Activated CD4-positive, CD25-positive, alpha-beta regulatory T cell (primary cell): ENCODE measurements at places on chromosomes 12 and 14.

DNA sequence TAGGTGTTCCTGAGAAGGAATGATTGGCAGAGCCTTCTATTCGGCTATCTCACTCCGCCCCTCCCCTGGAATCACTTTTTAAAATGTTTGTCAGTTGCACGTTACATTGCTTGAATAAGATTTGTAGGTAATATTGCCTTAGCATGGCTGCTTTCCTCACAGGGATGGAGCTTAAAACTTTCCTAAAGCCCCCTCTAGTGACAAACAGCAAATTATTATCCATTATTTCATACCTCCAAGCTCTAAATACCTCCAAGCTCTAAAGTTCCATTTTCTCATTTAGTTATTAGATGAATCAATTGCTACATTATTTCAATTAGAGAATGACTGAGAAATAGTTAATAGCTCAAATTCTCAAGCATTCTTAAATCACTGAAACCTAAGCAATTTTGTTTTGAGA, 5.1 kb upstream of the SPATA7 start:
- no peak for DNase-seq

DNA sequence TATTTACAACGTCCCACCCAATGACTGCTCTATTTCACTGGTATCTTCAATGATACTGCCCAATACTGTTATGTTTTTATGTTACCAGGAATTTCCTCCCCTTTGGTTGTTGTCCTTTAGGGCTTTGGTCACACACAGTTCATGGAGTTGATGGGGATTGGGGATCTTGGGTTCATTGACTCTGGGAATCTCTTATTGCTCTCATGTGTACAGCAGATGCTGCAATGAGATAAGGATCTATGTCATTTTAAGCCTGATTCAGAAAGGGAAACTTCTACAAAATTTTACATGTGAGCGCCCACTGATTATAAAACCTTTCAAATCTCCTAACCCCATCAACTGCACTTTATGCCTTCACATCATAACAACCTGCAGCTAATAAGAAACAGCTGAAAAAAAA, 67.2 kb downstream of the FAR2 start:
- no peak for DNase-seq

DNA sequence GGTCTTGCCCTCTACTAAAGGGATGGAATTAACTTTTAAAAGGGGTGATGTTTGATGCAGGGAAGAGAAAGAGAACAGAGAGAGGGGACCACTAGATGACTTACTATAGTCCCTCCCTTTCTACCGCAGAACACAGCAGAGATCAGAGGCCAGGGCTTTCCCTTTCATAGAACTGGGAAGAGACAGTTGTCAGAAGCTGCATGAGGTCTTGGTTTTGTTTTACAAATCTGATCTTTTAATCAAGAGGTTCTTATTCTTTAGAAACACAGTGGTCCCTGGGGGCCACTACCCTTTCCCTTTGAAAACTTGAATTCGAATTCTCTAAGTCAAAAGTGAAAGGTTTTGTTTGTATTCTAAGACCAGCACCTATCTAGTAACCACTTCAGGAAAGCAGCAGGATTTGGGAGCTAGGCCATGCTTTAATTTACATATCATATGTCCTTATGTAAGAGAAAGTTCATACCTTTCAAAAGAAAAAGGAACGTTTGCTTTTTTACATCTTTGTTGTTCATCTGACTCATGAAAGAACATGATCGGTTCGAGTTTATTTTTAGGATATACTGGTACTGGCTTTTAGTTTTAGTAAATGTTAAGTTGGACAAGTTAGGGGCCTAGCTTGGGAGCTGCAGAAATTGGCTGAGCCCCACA, 6.3 kb downstream of the FBXL14 start:
- no peak for DNase-seq

DNA sequence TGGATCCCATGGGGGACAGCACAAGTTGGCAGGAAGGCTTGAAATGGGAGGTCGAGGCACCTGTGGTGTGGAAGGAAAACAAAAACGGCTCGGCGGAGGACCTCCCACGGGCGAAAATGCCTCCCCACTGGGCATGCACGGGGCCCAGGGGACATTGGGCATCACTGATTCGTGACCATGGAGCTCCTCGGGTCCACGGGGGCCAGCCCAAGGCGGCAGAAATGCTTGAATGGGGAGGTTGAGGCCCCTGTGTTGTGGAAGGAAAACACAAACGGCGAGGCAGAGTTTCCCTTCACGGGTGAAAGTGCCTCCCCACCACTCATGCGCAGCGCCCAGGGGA, 376.0 kb downstream of the ALG10 start:
- no peak for DNase-seq

DNA sequence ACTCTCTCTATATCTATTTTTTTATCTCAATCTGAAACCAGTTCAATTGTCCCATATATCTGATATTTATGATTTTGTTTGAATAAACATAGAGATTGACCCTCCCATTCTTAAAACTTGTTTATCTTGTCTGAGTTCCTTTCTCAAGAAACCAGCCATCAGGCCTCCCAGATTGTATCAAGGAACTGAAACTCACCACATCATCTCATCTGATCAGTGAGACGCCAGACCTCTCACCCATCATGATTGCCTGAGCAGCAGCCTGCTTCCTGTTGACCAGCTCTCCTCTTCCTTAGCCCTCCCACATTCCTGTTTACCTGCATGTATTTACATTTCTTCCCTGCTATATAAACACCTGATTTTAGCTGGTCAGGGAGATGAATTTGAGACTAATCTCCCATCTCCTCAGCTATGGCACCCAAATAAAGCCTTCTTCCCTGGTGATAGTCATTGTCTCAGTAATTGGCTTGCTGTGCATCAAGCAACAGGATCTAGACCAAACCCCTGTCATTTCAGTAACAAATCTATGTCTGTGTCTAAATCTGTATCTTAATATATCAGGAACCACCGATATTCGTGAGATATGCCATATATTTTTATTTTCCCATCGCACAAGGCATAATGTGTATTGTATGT, 323.6 kb downstream of the TMTC2 start:
- no peak for DNase-seq

DNA sequence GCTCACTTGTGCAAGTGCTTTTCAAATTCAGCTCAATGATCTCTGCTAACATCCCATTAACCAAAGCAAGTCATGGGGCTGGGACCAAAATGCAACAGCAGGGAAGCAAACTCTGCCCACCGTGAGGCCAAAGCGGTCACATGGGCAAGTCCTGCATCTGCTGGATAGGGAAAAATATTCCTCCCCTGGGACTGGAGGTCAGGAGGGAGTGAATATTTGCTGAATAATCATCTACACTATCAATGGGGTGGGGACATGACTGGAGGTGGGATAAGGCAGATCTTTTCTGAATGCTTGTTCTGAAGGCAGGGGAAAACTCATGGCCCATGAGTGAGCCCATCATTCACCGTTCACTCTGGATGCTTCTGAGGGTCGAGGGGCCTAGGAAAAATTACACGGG, 45.1 kb upstream of the VRK1 start:
- DNase-seq, result no peak

DNA sequence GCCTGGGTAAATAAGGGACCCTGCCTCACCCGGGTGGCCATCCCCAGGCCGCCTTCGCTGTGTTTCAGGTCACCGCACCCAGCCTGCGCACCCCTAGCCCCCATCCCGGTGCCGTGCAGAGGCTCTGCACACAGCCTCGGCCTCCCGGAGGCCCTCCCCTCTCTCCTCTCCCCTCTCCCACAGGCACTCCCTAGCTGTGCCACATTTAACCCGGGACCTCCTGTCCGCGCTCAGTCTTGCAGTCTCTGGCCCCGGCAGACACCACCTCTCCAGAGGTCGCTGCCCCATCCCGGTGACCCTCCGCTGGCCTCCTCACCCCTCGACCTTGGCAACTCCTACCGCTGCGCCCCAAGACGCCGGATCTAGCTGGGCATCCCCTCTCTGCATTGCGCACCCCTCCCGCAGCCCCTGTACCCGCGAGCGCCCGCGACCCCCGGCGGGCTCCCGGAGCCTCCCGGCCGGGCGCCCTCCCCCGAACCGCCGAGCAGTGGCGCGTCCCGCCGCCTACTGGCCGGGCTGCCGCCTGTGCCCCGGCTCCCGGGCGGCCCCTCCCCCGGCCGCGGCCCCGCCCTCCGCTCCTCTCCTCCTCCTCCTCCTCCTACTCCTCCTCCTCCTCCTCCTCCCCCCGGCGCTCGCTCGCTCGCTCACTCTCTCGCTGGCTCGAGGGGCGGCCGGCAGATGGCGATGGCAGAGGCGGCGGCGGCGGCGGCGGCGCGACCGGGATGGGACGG, 120.7 kb downstream of the AACS start:
- no peak for DNase-seq

GRCh38 chr12:23954332-23954731, 4.9 kb upstream of the SOX5 start:
- DNase-seq, result no peak

DNA sequence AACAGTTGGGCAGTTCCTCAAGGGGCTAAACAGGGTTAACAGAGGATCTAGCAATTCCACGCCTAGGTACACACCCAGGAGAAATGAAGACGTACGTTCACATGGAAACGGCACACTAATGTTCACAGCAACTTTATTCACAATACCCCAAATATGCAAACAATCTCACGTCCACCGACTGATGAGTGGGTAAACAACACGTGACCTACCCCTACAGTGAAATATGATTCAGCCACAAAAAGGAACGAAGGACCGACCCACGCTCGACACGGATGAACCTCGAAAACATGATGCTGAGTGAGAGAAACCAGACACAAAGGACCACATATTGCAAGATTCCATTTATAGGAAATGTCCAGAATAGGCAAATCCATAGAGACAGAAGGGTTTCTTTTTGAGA, 112.7 kb downstream of the NCOR2 start:
- no peak for DNase-seq

DNA sequence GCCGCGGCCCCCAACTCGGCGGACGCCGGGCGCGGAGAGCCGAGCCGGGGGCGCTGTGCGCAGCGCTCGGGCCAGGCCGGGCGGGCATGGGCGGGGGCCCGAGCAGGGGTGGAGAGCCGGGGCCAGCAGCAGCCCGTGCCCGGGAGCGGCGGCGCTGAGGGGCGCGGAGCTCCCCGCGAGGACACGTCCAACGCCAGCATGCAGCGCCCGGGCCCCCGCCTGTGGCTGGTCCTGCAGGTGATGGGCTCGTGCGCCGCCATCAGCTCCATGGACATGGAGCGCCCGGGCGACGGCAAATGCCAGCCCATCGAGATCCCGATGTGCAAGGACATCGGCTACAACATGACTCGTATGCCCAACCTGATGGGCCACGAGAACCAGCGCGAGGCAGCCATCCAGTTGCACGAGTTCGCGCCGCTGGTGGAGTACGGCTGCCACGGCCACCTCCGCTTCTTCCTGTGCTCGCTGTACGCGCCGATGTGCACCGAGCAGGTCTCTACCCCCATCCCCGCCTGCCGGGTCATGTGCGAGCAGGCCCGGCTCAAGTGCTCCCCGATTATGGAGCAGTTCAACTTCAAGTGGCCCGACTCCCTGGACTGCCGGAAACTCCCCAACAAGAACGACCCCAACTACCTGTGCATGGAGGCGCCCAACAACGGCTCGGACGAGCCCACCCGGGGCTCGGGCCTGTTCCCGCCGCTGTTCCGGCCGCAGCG, 639 bp downstream of the FZD10 start:
- no peak for DNase-seq

GRCh38 chr14:96106891-96107290, 67.7 kb downstream of the C14orf132 start:
- no peak for DNase-seq

DNA sequence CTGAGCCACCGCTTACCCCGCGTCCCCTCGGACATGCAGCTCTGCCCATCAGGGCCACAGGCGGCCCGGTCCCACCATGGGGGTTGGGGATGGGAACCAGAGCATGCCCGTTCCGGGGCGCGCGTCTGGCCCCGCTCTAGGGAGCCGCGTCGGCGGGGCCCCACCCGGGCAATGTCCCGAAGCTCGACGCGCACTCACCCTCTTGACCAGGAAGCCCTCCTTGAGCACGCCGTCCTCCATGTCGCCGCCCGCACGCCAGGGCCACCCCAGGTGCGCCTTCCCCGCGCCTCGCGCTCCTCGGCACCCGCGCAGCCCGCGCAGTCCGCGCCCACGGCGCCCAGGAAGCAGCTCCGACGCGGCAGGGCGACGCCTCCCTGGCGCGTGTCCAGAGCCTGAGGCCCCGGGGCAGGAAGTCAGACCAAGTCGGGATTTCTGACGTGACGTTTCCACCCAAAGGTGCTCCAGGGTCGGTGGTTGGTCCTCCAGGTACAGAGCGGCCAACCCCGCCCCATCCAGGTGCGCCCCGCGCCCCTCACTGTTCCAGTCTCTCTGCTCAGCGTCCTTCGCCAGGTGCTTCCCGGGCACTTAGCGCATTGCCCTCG, at the start of gene PLEK2:
Gene PLEK2 (minus strand): TSS at position 346 of the 602 bp plus-strand sequence. CDS start 106 bp downstream, at position 240.
- DNase-seq, result no peak

- DNase-seq, result no peak
These were observed 149.3 kb downstream of the DPF3 start for GRCh38 chr14:72744416-72745120.

GRCh38 chr12:76108356-76108755, 23.9 kb upstream of the NAP1L1 start:
- no peak for DNase-seq

- no peak for DNase-seq
These were observed 180.4 kb upstream of the DIO3 start for GRCh38 chr14:101380940-101381339.

GRCh38 chr14:56221382-56222128, 103.3 kb downstream of the PELI2 start:
- no peak for DNase-seq

DNA sequence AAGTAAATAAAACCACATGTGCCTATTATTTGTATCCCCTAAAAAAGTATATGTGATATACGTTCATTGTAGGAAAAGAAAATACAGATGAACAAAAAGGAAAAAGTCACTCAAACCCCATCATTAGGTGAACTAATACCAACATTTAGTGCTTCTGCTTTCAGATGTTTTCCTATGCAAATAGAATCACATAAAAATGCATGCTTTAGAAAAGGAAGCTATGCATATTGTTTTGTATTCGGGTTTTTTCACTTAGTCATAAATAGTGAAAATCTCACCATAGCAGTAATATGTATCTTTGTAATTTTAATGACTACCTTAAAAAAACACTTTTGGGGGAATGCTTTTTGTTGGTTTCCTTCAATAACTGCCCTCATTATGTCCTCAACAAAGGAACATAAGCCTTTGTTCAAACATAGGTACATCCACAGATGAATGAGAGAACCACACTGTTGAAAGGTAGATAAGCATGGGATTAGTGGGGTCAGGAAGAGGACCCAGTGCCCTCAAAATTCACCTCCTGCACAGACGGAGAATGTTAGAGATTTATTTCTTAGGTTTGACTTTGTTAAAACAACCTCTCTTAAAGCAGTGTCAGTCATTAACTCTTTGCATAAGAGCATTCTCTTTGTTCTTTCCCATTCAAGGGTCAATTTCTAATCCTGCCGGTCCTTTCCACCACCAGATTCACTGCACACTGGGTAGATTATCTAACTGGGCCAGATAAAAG, 6.5 kb downstream of the AMDHD1 start:
- DNase-seq, result no peak
